ENCODE measurements at places on chromosomes 6 and 20.
A peak's percentile ranks its signal among the peaks of the same experiment; 100 is the strongest.

DNA sequence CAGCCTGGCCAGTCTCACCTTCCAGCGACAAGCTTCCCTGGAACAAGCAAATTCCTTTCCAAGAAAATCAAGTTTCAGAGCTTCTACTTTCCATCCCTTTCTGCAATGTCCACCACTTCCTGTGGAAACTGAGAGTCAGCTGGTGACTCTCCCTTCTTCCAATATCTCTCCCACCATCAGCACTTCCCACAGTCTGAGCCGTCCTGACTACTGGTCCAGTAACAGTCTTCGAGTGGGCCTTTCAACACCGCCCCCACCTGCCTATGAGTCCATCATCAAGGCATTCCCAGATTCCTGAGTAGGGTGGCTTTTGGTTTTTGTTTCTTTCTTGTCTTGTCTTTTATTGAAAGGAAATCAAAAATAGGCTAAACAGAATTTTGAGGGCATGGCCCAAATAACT, 24.3 kb downstream of the MYCT1 start:
- DNase-seq, result no peak

- DNase-seq, result no peak
These were observed 253.8 kb upstream of the CDYL start for GRCh38 chr6:4522453-4522852.

- DNase-seq, result no peak
These were observed 3.0 kb upstream of the GPX5 start for GRCh38 chr6:28522594-28523240.

- no peak for DNase-seq
These were observed 145.4 kb upstream of the CNR1 start for GRCh38 chr6:88311561-88311960.

DNA sequence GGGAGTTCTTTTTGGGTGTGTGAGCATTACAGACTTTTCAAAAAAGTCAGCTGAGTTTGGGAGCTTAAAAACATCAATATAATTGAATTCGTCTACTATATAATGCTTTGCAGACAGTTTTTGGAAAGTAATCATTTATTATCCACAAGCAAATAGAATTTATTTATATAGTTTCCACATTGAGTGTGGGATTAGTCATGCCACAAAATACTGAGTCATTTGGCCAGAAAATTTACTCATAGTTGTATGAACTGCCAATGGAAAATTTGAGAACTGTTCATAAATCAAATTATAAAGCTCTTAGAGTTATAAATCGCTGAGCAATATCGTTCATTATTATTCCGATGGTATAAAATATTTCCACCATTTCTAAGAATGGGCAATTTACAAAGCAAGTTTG, 5.0 kb downstream of the BEND6 start:
- no peak for DNase-seq

GRCh38 chr6:14286144-14286543, 168.6 kb downstream of the CD83 start:
- no peak for DNase-seq

- peak; percentile 17 for DNase-seq
These were observed 833 bp downstream of the RAB5IF start for GRCh38 chr20:36606158-36607066.

DNA sequence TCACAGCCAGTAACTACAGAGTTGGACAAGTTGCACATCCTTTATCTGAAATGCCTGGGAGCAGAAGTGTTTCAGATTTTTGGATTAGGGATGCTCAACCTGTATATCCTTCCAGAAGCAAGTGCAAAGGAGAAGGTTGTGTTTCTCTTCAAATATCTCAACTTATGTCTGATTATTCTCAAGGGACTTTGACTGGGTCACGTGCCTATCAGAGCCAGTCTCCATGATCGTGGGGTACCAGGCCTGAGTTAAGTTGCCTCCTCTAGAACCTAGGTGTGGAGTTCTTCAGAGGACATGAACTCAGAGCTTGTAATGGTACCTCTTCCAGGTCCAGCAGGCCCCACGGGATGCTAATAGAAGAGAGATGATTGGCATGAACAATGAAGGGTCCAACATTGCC, 7.8 kb downstream of the CD83 start:
- DNase-seq, result no peak

DNA sequence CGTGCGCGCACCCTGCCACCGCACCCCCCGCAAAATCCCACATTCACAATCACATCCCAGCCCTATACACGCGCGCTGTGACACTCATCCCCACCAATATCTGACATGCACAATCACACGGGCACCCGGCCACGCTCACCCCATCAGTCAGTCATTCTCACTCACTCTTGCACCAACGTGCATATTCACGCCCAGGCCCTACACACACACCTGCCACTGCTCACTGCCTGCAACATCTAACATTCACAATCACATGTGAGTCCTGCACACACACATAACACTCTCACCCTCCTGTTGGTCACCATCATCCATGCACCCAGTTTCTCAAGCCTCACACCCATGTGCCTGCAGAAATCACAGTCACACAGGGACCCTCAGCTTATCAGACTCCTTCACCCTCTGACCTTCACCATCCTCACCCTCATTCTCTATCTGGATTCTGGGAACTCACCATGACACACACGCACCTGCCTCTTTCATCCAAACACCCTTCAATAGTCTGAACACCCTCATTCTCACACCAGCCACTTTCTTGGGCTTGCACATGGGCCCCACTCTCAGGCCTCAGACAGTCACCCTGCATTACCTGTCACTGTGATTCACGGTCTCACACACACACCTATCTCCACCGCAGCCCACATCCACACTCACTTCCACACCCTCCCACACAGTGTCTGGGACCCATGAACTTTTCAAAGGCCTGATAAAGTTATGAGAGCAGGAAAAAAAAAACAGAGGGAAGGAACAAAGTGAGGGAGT, 748 bp upstream of the ATP9A start:
- DNase-seq, result no peak

- DNase-seq, result no peak
These were observed 35.4 kb upstream of the SSTR4 start for GRCh38 chr20:22999756-23000155.

DNA sequence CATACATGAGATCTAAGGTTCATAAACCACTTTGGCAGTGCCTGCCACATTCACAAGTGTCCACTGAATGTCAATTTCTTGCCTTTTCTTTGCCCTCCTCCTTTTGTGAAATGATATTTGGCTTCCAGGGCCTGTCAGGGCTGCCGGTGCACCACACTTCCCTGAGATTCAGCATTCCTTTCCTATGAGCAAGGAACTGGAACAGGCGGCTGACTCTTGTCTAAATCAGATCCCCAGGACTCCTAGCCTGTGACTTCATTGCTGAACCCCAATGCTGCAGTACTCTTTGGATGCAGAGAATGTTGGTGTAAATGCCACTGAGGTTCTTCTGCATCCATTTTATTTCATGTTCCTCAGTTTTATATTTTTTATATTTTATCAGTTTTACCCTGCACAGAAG, 172.2 kb downstream of the ARID1B start:
- no peak for DNase-seq

- no peak for DNase-seq
These were observed 409.8 kb upstream of the CITED2 start for GRCh38 chr6:139784222-139784769.

DNA sequence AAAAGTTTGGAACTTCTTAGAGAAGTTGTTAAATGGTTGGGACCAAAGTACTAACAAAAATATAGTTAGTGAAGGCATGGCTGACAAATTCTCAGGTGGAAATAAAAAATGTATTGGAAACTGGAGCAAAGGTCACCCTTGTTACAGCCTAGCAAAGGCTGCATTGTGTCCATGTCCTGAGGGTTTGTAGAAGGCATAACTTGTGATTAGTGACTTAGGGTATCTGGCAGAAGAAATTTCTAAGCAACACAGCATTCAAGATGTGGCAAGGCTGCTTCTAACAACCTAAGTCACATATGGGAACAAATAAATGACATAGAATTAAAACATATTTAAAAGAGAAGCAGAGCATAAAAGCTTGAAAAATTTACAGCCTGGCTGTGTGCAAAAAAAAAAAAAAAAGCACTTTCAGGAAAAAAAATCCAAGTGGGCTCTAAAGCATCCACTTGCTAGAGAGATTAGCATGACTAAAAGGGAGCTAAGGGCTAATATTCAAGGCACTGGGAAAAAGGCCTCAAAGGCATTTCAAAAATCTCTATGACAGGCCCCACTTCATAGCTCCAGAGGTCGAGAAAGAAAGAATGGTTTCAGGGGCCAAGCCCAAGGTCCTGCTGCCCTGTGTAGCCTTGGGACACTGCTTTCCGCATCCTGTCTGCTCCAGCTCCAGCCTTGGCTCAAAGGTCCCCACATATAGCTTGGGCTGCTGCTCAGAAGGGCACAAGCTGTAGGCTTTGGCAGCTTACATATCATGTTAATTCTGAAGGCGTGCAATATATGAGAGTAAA, 453.2 kb upstream of the PTCHD4 start:
- DNase-seq, result no peak

DNA sequence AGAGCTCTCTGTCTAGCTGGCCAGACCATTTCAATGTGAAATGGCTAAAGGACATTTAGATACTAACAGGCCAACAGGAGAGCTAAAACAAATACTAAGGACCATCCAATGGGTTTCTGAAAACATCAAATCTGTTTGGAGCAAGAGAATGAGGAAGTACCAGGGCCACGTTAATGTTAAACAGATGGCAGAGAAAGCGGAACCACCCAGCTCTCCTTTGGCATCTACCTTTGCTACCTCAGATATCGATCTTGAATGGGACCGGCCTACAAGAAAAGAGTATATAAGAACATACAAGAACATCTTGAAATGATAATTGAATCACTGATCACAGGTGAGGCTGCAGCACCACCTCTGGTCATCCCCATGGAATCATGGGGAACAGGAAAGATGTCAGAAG, 31.8 kb downstream of the KCNK5 start:
- no peak for DNase-seq

DNA sequence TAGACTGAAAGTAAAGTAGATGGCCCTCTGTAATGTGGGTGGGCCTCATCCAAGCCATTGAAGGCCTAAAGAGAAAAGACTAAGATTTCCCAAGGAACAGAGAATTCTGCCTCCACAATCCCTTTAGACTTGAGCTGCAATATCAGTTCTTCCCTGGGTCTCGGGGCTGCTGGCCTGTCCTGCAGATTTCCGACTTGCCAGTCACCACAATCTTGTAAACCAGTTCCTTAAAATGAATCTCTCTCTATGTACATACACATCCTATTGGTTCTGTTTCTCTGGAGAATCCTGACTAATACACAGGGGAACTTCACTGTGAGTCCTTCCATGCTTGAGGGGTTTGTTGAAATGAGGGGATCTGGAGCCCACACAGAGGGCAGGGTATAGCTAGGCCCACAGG, 12.9 kb downstream of the CCDC170 start:
- no peak for DNase-seq
